ENCODE measurements at places on chromosomes 11 and 22.
A peak's percentile ranks its signal among the peaks of the same experiment; 100 is the strongest.

- peak; percentile 88 for DNase-seq
Observed at GRCh38 chr22:46233231-46233630, 16.9 kb downstream of the CDPF1 start.

- no peak for DNase-seq
Observed at GRCh38 chr11:112852143-112852866, 108.9 kb upstream of the NCAM1 start.

DNA sequence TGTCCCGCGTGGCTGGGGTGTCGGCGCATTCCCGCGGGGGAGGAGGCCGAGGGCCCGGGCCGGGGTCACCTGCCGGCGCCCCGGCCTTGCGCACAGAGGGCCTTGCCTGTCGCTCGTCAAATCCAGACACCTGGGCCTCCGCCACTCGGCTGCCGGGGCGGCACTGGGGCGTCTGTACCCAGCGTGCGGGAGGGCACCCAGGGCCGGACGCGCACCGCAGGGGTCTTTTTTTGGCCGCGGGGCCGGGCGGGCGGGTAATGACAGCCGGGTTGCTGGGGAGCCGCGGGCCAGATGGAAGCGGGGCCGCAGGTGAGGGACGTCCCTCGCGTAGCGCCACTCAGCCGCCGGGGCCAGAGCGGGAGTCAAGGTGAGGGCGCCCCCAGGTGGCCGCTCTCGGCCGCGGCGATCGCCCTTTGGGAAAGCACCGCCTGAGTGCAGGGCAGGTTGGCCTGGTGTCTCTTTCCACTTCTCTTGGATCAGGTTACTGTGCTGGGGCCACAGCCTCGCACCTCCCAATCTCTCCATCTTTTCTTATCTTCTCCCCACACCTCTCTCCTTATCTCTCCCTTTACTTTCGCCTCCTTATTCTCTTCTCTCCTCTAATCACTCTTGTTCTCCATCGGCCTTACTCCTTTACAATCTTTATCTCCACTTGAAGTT, 3.5 kb downstream of the PHLDB1 start:
- DNase-seq = peak; percentile 81

GRCh38 chr11:109936661-109937180, 156.5 kb upstream of the ZC3H12C start:
- DNase-seq = no peak

DNA sequence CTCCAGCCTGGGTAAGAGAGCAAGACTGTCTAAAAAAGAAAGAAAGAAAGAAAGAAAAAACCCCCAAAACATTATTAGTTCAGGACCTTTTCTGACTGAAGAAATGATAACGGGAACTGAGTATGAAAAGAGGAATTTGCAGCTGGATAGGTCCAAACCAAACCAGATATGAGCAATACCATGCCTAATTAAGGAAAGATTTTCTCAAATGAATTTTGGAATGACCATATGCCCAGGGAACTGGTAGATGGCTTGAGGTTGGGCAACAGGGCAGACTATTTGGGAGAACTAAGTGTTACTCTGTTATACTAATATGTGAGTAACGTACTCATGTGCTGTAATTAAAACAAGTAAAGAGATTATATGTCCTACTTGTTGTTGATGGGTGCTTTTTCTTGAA, 186.1 kb downstream of the TMEM135 start:
- DNase-seq = no peak

- peak; percentile 97 for DNase-seq
Observed at GRCh38 chr11:61816736-61817455, at the start of gene FADS1. FADS1 (minus strand) TSS chr11:61817003; CDS start chr11:61816929, 74 bp downstream.

DNA sequence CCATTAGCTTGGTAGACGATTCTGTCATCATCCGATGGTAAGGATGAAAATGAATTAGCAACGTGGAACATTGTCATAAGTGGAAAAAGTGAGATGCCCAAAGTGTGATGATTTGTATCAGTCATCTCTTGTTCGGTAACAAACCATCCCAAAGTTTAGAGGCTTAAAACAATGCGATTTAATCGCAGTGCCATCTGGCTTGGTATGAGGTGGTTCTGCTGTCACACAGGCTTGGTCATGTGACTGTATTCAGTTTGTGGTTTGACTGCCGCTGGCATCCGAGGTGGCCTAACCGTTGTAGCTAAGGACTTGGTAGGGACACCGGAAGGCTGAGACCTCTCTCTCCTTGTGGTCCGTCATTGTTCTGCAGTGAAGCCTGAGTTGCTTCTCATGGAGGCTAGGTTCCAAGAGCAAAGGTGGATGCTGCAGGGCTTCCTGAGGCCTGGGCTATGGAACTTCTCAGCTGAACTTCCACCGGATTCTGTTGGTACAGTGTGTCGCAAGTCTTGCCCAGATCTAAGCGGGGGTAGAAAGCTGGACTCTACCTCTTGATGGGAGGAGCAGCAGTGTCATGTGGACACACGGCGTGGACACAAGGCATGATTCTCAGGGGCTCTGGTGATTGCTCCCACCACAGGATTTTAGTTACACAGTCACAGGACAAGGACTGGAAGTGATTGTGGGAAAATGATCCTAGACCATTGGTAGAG, 36.3 kb downstream of the BCR start:
- peak; percentile 30 for DNase-seq

- DNase-seq = no peak
Observed at GRCh38 chr11:93143186-93143585, 54.6 kb downstream of the SLC36A4 start.

DNA sequence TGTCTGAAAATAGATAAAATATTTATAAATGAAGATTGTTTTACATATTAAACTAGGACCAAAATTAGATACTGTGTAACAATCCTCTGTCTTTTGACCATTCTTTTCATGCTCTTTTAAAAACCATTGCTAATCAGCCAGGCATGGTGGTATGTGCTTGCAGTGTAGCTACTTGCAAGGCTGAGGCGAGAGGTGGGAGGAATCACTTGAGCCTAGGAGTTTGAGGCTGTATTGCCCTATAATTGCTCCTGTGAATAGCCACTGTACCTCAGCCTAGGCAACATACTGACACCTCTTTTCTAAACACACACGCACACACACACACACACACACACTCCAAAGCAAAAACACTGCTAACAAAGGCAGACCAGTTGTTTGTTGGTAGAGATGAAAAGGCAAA, 259.2 kb downstream of the JRKL start:
- DNase-seq = no peak

GRCh38 chr22:22756109-22756508, 111.7 kb downstream of the GGTLC2 start:
- no peak for DNase-seq

DNA sequence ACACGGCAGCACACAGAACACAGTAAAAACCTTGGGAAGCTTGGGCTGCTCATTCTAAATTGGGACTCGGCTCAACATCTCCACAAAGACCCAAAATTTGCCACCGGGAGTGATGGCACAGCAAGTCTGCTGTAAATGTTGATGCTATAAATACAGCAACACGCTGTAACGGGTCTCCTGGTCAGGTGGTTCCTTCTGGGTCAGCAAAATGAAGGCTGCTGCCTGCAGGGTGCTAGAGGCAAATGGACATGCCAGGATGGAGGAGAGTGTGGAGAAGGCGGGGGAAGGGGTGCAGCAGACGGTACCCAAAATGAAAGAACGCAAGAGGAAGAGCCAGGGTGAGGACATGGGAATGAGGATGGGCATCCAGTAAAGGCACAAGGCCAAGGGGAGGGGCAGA, 30.4 kb downstream of the MAFF start:
- DNase-seq = no peak

DNA sequence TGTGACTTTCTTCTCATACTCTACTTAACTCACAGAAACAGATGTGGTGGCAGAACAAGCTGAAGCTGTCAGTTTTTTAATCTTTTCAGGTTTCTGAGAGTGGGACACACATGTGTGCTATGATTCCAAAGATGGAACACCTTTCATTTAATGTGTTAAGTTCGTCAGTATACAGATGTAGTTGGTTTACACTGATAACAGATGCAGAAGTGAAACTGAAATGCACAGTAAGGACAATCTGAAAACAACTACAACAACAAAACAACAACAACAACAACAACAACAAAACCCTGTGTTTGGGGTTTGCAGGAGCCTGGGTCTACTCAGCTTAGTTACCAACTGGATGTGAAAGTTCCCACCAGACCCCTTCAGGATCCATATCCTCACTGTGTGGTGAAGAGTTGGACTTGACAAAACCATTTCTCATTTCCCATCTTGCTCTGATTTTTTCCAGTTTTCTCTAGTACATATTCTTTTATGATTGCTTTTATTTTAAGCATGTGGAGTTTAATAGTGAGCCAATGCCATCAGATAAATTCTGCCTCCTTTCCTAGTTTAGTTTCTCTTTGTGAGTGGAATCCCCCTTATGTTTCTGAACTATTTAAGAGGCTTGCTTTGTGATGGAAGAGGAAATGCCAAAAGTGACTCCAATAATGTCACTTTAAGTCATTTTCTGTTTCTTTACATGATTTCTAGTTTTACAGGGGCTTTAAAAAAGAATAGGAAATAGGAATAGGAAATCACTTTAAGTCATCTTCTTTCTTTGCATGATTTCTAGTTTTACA, 47.8 kb downstream of the ARHGAP42 start:
- no peak for DNase-seq

- DNase-seq = no peak
Observed at GRCh38 chr11:22082788-22083187, 110.1 kb upstream of the ANO5 start.

GRCh38 chr22:22168941-22169867, 75.4 kb upstream of the VPREB1 start:
- no peak for DNase-seq

DNA sequence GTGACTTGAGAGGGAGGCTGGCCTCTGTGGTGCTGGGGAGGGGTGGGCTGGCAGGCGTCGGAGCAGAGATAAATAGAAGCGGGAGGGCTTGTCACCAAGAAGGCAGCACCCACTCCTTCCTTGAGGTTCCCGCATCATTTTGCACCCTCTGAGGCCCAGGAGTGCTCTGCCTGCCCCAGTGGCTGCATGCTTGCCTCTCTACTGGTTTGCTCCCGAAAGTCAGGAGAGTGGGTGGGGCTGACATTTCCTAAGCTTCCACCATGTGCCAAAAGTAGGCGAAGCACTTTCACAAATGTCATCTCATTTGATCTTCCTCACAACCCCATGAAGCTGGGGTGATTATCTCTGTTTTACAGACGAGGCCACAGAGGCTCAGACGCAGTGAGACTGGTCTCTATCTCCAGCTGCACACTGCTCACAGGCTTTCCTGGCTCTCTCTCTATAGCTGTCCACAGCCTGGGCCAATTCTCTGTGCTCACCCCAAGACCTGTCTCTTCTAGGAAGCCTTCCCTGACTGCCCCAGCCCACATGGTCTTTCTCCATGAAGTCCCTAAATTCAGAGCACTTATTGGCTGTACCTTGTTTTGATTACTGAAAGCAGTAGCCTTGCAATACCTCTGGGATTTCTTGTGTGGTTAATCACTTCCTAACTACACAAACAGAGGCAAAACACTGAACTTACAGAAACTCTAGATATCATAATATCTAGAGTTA, 2.6 kb upstream of the UCP3 start:
- DNase-seq = peak; percentile 28

GRCh38 chr22:23772315-23772648, 367 bp upstream of the MMP11 start:
- DNase-seq = no peak
